ENCODE measurements at places on chromosomes 5 and 9. TPM values are rescaled to one million over a fixed set of nuclear protein-coding genes. Genes with fewer than 3 reads are reported as not detected.

Gene PCDHGA5
- 0.60 TPM for total RNA-seq

Gene PCDHGC4
- 0.79 TPM for total RNA-seq

Gene CDH9
- total RNA-seq, result not detected

Gene FBXO38
- total RNA-seq, result 55.2 TPM

Gene FOXD4L6
- under 0.01 TPM for total RNA-seq

Gene C9
- under 0.01 TPM for total RNA-seq

Gene FRRS1L
- total RNA-seq, result not detected

Gene GFI1B
- total RNA-seq, result not detected

Gene SHC3
- 0.22 TPM for total RNA-seq

Gene CYLC2
- not detected for total RNA-seq

Gene FBP1
- 0.44 TPM for total RNA-seq

Gene TGFBI
- total RNA-seq, result 3.8 TPM

Gene BHMT2
- 7.7 TPM for total RNA-seq

Gene CCDC180
- 1.6 TPM for total RNA-seq

Gene DMGDH
- 0.40 TPM for total RNA-seq

Gene OSMR
- 9.1 TPM for total RNA-seq

Gene HRH2
- not detected for total RNA-seq

Gene CAMK4
- total RNA-seq, result 0.44 TPM

Gene PHYHD1
- 0.20 TPM for total RNA-seq

Gene PPP1R26
- 9.7 TPM for total RNA-seq

Gene QRFP
- total RNA-seq, result not detected

Gene NAIP
- total RNA-seq, result 2.4 TPM
